A549 treated with ZK216348 at 1 μM for 4 hours (cell line): ENCODE measurements at places on chromosomes 11 and 22. TPM values are rescaled to one million over a fixed set of nuclear protein-coding genes. Genes with fewer than 3 reads are reported as not detected.

Gene MRPL40
- 41.7 to 53.4 TPM (median 46.4 TPM) in 5 replicates for total RNA-seq

Gene EIF1AD
- total RNA-seq: 36.9 to 46.3 TPM (median 39.5 TPM) in 5 replicates

Gene IGF2
- total RNA-seq: 1.9 to 3.3 TPM (median 3.1 TPM) in 5 replicates

Gene SLC25A45
- total RNA-seq: 10.4 to 16.8 TPM (median 13.0 TPM) in 5 replicates

Gene MUC5B
- total RNA-seq: 1.2 to 6.5 TPM (median 3.8 TPM) in 5 replicates

Gene DNHD1
- 1.8 to 4.2 TPM (median 2.9 TPM) in 5 replicates for total RNA-seq

Gene FOLH1
- not detected in 5 replicates for total RNA-seq
